ENCODE measurements at places on chromosomes 1 and 21. TPM values are rescaled to one million over a fixed set of nuclear protein-coding genes. Genes with fewer than 3 reads are reported as not detected.

DNA sequence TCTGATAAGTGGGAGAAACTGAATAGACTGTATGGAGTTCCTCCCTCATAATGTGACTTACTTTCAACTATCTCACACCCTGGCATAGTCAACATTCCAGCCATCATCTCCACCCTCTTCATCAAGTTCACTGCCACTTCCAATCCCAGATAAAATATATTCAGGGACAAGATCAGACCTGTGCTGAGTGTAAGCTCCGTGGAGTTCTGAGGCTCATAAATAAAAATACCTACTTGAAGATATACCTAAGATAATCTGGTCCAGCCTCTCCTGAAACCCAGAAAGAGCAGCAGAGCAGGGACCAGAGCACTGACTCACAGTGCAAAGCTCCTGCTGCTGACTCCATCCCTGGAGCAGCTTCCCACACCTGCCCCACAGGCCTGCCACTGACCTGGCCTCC, 1.7 kb upstream of the LCE7A start:
- no peaks in the 10 kb centered on the region for H3K27me3 ChIP-seq
- no peak overlapping the region for H3K27ac ChIP-seq
- DNase-seq: no peak
- H3K4me3 ChIP-seq: no peak overlapping the region
- no peaks in the 10 kb centered on the region for H3K4me1 ChIP-seq

GRCh38 chr1:12342401-12343003, 112.7 kb downstream of the VPS13D start:
- no peak overlapping the region for H3K27ac ChIP-seq
- no peaks in the 10 kb centered on the region for H3K36me3 ChIP-seq
- H3K4me3 ChIP-seq: no peak overlapping the region
- no peaks in the 10 kb centered on the region for H3K27me3 ChIP-seq
- peaks cover 12% of the 10 kb centered on the region for H3K4me1 ChIP-seq

AMY1A gene
- total RNA-seq: not detected

GRCh38 chr1:182595641-182596240, 6.7 kb upstream of the RNASEL start:
- no peaks in the 10 kb centered on the region for H3K27me3 ChIP-seq
- no peaks in the 10 kb centered on the region for H3K4me1 ChIP-seq
- no peak overlapping the region for H3K4me3 ChIP-seq

- H3K27me3 ChIP-seq: no peaks in the 10 kb centered on the region
- no peaks in the 10 kb centered on the region for H3K36me3 ChIP-seq
- no peaks in the 10 kb centered on the region for H3K4me1 ChIP-seq
- H3K27ac ChIP-seq: no peak overlapping the region
- no peak overlapping the region for H3K4me3 ChIP-seq
Observed at GRCh38 chr1:101288491-101288944, 51.7 kb downstream of the S1PR1 start.

DNA sequence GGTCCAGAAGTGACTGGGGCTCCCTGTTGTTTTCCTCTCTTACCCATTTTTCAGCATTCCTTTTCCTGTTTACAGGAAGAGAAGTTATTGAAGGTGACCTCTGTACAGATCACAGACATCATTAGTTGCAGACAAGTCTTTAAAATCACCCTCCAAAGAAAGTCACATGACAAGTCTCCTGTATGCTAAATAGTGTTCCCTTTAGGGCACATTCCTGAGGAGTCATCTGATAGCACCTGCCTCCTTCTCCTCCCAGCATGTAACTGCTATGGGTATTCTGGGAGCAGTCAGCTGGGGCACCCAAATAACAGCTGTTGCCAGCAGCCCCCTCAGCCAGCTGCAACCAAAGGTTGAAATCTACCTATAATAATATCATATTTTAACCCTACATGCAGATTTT, 200.6 kb downstream of the PTGER3 start:
- no peak overlapping the region for H3K4me3 ChIP-seq
- no peaks in the 10 kb centered on the region for H3K36me3 ChIP-seq
- no peak overlapping the region for H3K27ac ChIP-seq
- H3K4me1 ChIP-seq: no peaks in the 10 kb centered on the region
- no peak for DNase-seq
- no peaks in the 10 kb centered on the region for H3K27me3 ChIP-seq

DNA sequence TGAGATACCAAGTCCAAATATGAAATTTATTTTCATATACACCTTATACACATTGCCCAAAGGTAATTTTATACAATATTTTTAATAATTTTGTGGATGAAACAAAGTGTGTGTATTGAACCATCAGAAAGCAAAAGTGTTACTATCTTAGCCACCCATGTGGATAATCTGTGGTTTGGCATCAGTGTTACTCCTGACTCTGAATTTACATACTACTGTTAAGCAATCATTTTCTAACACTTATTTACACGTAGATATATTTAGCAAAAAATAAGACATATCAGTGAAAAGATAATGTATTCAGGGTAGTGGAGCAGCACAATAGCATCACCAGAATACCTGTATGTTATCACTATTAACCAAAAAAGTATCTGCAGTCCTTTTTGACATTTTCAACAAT, 23.8 kb downstream of the DENND2D start:
- H3K4me1 ChIP-seq: no peaks in the 10 kb centered on the region
- no peaks in the 10 kb centered on the region for H3K27me3 ChIP-seq
- H3K4me3 ChIP-seq: no peak overlapping the region
- no peaks in the 10 kb centered on the region for H3K36me3 ChIP-seq
- DNase-seq: no peak
- no peak overlapping the region for H3K27ac ChIP-seq

- no peaks in the 10 kb centered on the region for H3K4me1 ChIP-seq
- no peaks in the 10 kb centered on the region for H3K36me3 ChIP-seq
- no peaks in the 10 kb centered on the region for H3K27me3 ChIP-seq
Observed at GRCh38 chr1:7752512-7753417, 18.3 kb upstream of the VAMP3 start.

NOS1AP gene
- 9.0 TPM for total RNA-seq

GRCh38 chr1:243930822-243931671, 81.0 kb upstream of the AKT3 start:
- no peak overlapping the region for H3K4me3 ChIP-seq
- H3K4me1 ChIP-seq: no peaks in the 10 kb centered on the region
- H3K27ac ChIP-seq: no peak overlapping the region
- no peaks in the 10 kb centered on the region for H3K36me3 ChIP-seq

GRCh38 chr1:196183941-196184340, 424.3 kb downstream of the KCNT2 start:
- no peaks in the 10 kb centered on the region for H3K27me3 ChIP-seq
- no peak overlapping the region for H3K27ac ChIP-seq
- no peaks in the 10 kb centered on the region for H3K4me1 ChIP-seq
- no peak for DNase-seq
- H3K36me3 ChIP-seq: no peaks in the 10 kb centered on the region
- no peak overlapping the region for H3K4me3 ChIP-seq

DNA sequence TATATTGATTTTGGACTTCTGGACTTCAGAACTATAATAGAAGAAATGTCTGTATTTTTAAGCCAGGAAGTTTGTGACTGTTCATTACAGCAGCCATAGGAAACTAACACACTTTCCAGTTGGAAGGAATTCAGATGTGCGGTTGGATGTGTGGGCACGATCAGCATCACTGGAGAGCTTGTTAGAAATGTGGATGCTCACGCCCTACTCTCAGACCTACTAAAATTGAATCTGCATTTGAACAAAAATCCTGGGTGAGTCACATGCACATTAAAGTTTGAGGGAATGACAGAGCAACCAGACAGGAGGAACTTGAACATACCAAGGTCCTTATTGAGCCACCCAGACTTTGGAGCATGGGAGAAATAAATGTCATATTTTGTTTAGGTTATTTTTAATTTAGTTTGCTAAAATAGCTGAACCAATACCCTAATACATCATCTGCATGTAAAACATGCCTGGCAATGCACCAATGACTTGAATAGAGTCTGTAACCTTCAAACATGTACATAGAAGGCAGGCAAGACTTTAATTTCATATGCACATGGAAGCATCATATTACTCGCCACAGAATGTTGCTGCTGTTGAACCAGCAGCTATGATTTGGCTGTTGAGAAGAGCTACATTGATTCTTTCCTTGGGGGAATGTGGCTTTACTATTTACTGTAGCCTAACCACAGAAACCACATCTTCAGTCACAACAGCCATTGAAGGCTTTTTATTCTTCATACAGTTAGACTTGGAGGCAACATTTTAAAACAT, 346.2 kb downstream of the BARHL2 start:
- no peaks in the 10 kb centered on the region for H3K4me1 ChIP-seq
- no peaks in the 10 kb centered on the region for H3K36me3 ChIP-seq
- no peak overlapping the region for H3K27ac ChIP-seq

- no peaks in the 10 kb centered on the region for H3K36me3 ChIP-seq
- H3K27ac ChIP-seq: no peak overlapping the region
- H3K27me3 ChIP-seq: no peaks in the 10 kb centered on the region
- no peak for DNase-seq
- H3K4me3 ChIP-seq: no peak overlapping the region
- H3K4me1 ChIP-seq: no peaks in the 10 kb centered on the region
Observed at GRCh38 chr1:35656148-35656862, 15.0 kb upstream of the PSMB2 start.

- H3K4me1 ChIP-seq: no peaks in the 10 kb centered on the region
- no peaks in the 10 kb centered on the region for H3K27me3 ChIP-seq
- H3K36me3 ChIP-seq: no peaks in the 10 kb centered on the region
Observed at GRCh38 chr1:62294261-62294660, 25.0 kb downstream of the KANK4 start.

GRCh38 chr1:172002725-172003345, 161.5 kb downstream of the DNM3 start:
- no peaks in the 10 kb centered on the region for H3K4me1 ChIP-seq
- H3K36me3 ChIP-seq: no peaks in the 10 kb centered on the region
- no peaks in the 10 kb centered on the region for H3K27me3 ChIP-seq
- H3K4me3 ChIP-seq: no peak overlapping the region
- no peak overlapping the region for H3K27ac ChIP-seq

CFAP107 gene
- not detected for total RNA-seq

GRCh38 chr1:186683652-186684410, 3.6 kb upstream of the PTGS2 start:
- H3K4me1 ChIP-seq: no peaks in the 10 kb centered on the region
- no peak overlapping the region for H3K27ac ChIP-seq
- DNase-seq: no peak
- no peak overlapping the region for H3K4me3 ChIP-seq

- no peaks in the 10 kb centered on the region for H3K27me3 ChIP-seq
- no peak overlapping the region for H3K4me3 ChIP-seq
- no peaks in the 10 kb centered on the region for H3K36me3 ChIP-seq
- H3K27ac ChIP-seq: no peak overlapping the region
Observed at GRCh38 chr1:51600529-51600928, 16.4 kb upstream of the OSBPL9 start.

GRCh38 chr1:59107916-59108315, 189.0 kb upstream of the FGGY start:
- H3K4me1 ChIP-seq: no peaks in the 10 kb centered on the region
- H3K4me3 ChIP-seq: no peak overlapping the region
- no peaks in the 10 kb centered on the region for H3K27me3 ChIP-seq
- H3K36me3 ChIP-seq: no peaks in the 10 kb centered on the region
- no peak overlapping the region for H3K27ac ChIP-seq
- DNase-seq: no peak

- no peak for DNase-seq
- H3K27me3 ChIP-seq: no peaks in the 10 kb centered on the region
- peaks cover 10% of the 10 kb centered on the region for H3K4me1 ChIP-seq
- H3K27ac ChIP-seq: no peak overlapping the region
- peaks cover 8% of the 10 kb centered on the region for H3K36me3 ChIP-seq
Observed at GRCh38 chr1:65423884-65424572, 3.6 kb downstream of the LEPR start.

- H3K36me3 ChIP-seq: no peaks in the 10 kb centered on the region
- no peak overlapping the region for H3K4me3 ChIP-seq
- no peak overlapping the region for H3K27ac ChIP-seq
- H3K4me1 ChIP-seq: no peaks in the 10 kb centered on the region
- no peaks in the 10 kb centered on the region for H3K27me3 ChIP-seq
- DNase-seq: no peak
Observed at GRCh38 chr1:229710746-229711145, 84.7 kb downstream of the URB2 start.

DNA sequence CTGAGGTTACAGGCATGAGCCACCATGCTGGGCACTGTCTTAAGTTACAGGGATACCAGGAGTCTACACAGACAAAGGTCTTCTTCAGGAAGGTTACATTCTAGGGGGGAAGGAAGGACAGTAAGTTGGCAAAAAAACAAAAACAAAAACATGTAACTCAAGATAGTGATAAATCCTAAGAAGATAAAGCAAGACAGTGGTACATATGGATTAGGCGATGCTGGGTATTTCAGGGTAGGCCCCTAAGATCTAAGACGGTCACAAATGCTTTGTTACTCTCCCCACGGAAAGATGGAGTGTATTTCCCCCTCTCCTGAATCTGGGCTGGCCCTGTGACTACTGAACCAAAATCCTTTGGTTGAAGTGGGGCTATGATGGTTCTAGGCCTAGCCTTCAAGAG, 8.2 kb downstream of the CLCC1 start:
- H3K4me3 ChIP-seq: no peak overlapping the region
- no peaks in the 10 kb centered on the region for H3K4me1 ChIP-seq
- DNase-seq: no peak
- H3K36me3 ChIP-seq: no peaks in the 10 kb centered on the region
- no peaks in the 10 kb centered on the region for H3K27me3 ChIP-seq

GRCh38 chr1:27049100-27049499, 36.5 kb upstream of the TENT5B start:
- no peak overlapping the region for H3K27ac ChIP-seq
- no peak for DNase-seq
- no peaks in the 10 kb centered on the region for H3K36me3 ChIP-seq
- no peaks in the 10 kb centered on the region for H3K27me3 ChIP-seq
- H3K4me3 ChIP-seq: no peak overlapping the region

CADM3 gene
- total RNA-seq: 2.7 TPM

TRIM45 gene
- 4.1 TPM for total RNA-seq

DNA sequence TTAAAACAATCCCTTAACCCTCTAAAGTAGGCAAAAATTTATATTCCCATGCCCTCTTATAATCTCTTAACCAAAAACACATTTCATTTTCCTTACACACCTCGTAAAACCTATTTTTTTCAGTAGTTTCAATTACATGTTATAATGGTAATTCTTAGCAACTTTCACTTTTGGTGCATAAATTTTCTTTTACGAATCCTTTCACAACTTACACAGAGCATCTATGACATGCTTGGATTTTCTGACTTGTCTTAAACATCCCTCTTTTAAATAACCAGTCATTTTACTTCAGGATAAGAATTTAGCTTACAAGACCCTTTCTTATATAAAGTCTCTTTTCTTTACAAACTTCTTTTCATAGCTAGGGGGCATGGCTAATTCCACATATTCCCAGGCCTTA, 8.9 kb upstream of the MRPL55 start:
- H3K27me3 ChIP-seq: no peaks in the 10 kb centered on the region
- no peaks in the 10 kb centered on the region for H3K4me1 ChIP-seq
- no peak overlapping the region for H3K4me3 ChIP-seq
- no peaks in the 10 kb centered on the region for H3K36me3 ChIP-seq
- no peak overlapping the region for H3K27ac ChIP-seq

GRCh38 chr1:157139052-157139715, 989 bp upstream of the ETV3 start:
- H3K27ac ChIP-seq: peak overlapping the region; percentile 96
- peaks cover 7% of the 10 kb centered on the region for H3K4me1 ChIP-seq
- peak overlapping the region; percentile 78 for H3K4me3 ChIP-seq
- peaks cover 11% of the 10 kb centered on the region for H3K36me3 ChIP-seq
- no peak for DNase-seq

Measured in colonic mucosa (tissue), 4 donors.